ENCODE measurements at places on chromosomes 12 and 14.
A peak's percentile ranks its signal among the peaks of the same experiment; 100 is the strongest.

- DNase-seq = no peak
These were observed 480.2 kb upstream of the FBXO33 start for GRCh38 chr14:39912192-39913100.

GRCh38 chr14:36465178-36465577, 54.9 kb downstream of the NKX2-1 start:
- DNase-seq = no peak

DNA sequence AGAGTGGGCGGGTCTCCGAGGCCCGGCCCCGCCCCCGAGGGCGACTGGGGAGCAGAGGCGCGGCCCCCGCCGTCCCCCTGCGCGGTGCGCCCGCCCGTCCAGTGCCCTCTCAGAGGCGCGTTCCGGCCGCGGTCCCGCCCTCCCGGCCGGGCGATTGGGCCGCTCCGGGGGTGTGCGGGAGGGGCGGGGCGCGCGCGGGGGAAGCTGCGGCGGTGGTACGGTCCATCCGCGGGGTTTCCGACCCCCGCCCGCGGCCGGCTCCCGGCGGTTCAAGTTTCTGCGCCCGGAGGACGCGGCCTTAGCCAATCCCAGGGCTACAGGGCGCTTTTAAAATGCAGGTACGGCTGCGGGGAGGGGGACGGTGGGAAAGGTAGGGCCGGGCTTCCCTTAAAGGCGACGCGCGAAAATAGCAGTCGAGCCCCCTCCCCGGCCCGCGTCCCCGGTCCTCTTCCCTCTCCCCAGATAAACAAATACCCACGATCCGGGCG, 315 bp upstream of the CCDC85C start:
- peak; percentile 77 for DNase-seq

- DNase-seq = no peak
These were observed 16.4 kb upstream of the TC2N start for GRCh38 chr14:91883753-91884152.

- DNase-seq = no peak
These were observed 11.8 kb downstream of the GPR65 start for GRCh38 chr14:88016768-88017167.
